DND-41 (cell line): ENCODE measurements at places on chromosomes 2 and 18.

GRCh38 chr18:3878401-3878800, 428.4 kb downstream of the TGIF1 start:
- H3K36me3 ChIP-seq, result no peaks in the 10 kb centered on the region
- H3K4me1 ChIP-seq, result no peaks in the 10 kb centered on the region
- no peak overlapping the region for H3K4me3 ChIP-seq
- H3K27ac ChIP-seq, result no peak overlapping the region

DNA sequence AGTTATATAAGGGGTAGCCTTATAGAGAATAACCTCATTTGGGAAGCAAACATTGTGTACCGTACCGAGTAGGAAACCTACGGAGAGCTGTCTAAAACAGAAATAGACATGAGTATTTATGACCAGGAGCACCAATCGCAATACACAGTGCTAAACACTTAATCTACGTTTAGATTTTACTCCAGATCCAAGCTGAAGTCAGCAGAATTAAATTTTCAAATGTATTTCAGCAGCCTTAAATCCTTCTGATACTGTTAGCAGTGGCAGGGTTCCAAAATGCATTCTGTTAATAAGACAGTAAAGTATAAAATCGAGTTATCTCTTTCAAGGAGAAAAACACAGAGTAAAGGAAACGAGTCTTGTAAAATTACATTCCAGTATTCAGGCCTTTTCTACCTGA, 118.1 kb upstream of the ZNF521 start:
- H3K27me3 ChIP-seq, result no peaks in the 10 kb centered on the region
- H3K27ac ChIP-seq, result no peak overlapping the region
- H3K36me3 ChIP-seq, result no peaks in the 10 kb centered on the region
- H3K4me1 ChIP-seq, result no peaks in the 10 kb centered on the region

DNA sequence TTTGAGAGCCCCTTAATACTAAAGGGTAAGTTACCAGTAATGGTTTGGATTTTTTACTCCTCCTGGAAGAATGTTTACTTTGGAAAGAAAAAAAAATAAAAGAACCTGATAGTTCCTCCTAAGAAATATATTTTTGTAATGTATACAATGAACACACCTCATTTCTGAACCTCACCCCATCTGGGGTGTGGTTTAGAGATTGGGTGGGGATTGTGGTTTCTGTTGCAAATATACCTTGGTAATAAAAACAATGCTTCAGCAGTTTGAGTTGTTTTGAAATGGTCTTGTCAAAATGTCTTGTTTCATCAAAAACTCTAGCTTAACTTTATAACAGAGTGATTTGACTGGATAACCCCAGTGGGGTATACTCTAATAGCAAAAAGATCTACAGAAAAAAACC, 448.9 kb upstream of the MEIS1 start:
- H3K36me3 ChIP-seq, result no peaks in the 10 kb centered on the region
- H3K4me1 ChIP-seq, result no peaks in the 10 kb centered on the region
- no peak overlapping the region for H3K27ac ChIP-seq
- H3K27me3 ChIP-seq, result no peaks in the 10 kb centered on the region

DNA sequence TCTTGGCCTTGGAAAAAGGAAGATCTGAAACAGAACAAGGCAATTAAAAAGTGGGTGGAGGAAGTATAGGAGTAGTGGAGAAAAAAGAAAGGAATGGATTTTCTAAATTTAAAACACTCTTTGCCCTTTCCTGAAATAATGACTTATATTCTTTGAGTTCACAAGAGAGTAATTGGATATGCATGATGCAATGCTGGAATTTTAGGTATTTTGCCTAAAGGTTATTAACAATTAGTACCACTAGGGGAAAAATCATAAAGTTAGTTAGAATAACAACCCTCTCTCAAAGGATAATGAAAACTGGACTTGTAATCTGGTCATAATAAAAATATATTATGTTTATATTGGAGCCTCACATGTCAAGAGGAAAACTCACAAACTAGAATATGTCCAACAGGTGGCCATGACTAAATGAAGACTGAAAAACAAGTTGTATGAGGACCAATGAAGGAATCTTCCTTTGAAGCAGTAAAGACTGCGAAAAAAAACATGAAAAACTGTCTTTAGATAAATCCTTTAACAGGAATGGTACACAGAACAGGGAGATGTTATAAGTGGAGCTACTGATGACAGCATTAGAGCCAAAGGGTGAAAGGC, 281.8 kb downstream of the NCKAP5 start:
- no peaks in the 10 kb centered on the region for H3K4me1 ChIP-seq
- H3K27me3 ChIP-seq, result no peaks in the 10 kb centered on the region
- no peak overlapping the region for H3K4me3 ChIP-seq
- no peaks in the 10 kb centered on the region for H3K36me3 ChIP-seq
- no peak for DNase-seq

GRCh38 chr2:183993052-183993451, 605.3 kb upstream of the ZNF804A start:
- H3K27me3 ChIP-seq, result no peaks in the 10 kb centered on the region
- H3K4me1 ChIP-seq, result no peaks in the 10 kb centered on the region
- DNase-seq, result no peak

DNA sequence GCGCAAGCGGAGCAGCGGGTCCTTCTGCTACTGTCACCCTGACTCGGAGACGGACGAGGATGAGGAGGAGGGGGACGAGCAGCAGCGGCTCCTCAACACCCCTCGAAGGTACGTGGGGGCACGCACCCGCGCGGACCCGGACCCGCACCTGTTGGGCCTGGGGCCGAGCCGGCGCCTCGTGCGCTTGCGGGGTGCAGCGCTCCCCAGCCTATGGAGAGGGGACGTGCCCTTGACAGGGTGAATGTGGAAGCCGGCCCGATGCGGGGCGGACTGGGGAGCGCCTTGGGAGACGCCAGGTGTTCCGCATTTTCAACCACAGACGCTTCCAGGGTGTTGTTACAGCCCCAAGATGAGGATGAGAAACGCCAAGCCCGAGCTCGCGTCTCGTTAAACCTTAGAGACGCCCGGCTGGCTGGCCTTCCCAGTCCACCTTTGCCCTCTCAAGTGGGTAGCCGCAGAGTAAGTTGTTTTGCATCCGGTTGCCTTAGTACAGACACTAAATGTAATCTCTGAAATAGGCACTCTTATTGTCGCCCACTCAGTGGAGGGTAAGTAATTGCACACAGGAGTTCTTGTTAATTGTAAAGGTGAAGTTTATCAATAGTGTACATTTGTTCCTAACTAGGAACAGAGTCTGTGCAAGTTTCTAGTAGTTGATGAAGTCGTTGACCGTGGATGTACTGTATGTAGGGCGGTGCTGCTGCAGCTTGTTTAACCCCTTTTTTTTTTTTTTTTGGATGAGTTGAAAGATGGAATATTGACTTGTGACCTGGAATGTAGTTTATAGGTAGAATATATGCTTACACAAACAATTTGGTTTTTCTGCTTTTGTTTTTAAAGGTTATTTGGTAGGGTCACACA, 815 bp downstream of the GMCL1 start:
- H3K27ac ChIP-seq, result peak overlapping the region; percentile 89
- peak overlapping the region; percentile 74 for H3K4me3 ChIP-seq
- no peaks in the 10 kb centered on the region for H3K27me3 ChIP-seq
- peaks cover 79% of the 10 kb centered on the region for H3K4me1 ChIP-seq
- H3K36me3 ChIP-seq, result peaks cover 34% of the 10 kb centered on the region

DNA sequence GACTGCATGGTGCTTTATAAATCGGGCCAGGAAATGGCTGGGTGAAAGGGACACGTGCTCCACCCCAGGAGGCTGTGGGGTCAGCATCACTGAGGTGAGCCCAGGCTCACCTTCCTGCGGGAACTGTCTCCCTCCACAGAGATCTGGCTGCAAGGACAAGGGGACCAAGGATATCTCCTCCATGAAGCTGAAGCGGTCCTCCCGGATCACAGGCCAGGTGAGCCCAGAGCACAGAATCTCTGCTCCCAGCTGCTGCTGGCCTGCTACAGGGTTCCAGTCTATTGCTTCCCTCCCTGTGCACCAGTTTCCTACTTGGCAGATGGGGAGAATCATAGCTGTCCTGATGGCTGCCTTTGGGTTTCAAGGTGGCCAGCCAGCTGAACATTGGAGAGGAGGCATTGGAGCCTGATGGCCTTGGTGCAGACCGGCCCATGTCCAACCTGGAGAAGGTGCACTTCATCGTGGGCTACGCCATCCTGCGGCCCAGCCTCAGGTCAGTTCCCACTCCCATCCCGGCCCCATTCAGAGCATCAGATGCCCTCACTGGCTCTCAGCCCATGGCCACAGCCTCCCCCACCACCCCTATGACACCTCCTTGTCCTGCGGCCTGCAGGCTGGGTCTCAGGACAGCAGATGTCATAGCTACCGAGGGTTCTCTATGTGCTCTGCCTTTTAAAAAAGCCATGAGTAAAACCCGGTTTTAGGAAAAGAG, 33.7 kb upstream of the GPR17 start:
- H3K4me3 ChIP-seq, result no peak overlapping the region
- peaks cover 100% of the 10 kb centered on the region for H3K4me1 ChIP-seq
- no peaks in the 10 kb centered on the region for H3K27me3 ChIP-seq
- H3K36me3 ChIP-seq, result peaks cover 61% of the 10 kb centered on the region
- peak overlapping the region; percentile 97 for H3K27ac ChIP-seq
- peak; percentile 4 for DNase-seq

- peaks cover 7% of the 10 kb centered on the region; the same call in 1 of the 2 replicates for H3K4me1 ChIP-seq
- H3K27ac ChIP-seq, result no peak overlapping the region
- DNase-seq, result peak; percentile 9
These were observed 31.5 kb upstream of the ATIC start for GRCh38 chr2:215280326-215280725.

DNA sequence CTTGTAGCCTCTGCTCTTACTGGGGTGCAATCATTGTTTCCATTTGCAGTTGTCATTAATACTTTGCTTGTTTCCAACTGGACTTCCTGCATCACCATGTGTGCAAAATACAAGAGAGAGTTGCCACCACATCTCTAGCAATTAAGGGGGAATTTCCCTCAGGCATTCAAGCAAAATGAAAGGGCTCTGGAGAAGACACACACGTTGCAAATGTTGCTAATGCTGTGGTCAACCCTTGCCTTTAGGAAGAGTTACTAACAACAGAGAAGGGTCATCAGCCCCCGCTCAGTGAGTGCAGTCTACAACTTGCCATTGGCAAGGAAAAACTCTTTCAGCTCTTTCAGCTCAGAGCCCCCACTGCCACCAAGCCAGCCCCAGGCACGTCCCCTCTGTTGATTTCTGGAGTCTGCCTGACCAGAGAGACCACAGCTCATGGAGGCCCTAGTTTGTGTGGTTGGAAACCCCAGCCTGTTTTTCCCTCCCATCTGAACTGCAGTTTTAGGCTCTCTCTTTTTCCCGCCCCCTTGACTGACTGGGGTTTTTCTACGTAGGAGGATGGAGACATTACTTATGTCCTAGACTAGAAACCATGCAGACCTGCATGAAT, 25.9 kb upstream of the GPR45 start:
- H3K4me3 ChIP-seq, result no peak overlapping the region
- H3K4me1 ChIP-seq, result no peaks in the 10 kb centered on the region
- H3K36me3 ChIP-seq, result no peaks in the 10 kb centered on the region
- no peak for DNase-seq
- no peak overlapping the region for H3K27ac ChIP-seq
- peaks cover 4% of the 10 kb centered on the region for H3K27me3 ChIP-seq

DNA sequence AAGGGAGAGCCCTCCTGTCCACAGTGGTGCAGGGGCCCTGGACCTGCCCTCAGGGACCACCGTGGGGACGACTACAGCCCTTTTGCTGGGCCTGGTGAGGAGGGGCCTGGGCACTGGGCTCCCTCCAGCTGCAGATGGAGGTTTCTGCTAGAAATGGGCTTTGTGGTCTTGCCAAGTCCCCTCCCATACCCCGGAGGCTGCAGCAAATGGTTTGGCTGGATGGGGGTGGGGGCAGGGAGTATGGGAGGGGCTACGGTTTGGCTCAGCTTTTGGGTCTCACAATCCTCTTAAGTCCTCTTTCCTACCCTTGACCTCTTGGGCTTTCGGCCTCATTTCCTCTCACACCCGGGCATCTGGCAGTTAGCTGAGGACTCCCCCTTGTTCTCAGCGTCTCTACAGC, 21.7 kb downstream of the TET3 start:
- no peak overlapping the region for H3K4me3 ChIP-seq
- H3K4me1 ChIP-seq, result peaks cover 17% of the 10 kb centered on the region
- H3K36me3 ChIP-seq, result peaks cover 60% of the 10 kb centered on the region

DNA sequence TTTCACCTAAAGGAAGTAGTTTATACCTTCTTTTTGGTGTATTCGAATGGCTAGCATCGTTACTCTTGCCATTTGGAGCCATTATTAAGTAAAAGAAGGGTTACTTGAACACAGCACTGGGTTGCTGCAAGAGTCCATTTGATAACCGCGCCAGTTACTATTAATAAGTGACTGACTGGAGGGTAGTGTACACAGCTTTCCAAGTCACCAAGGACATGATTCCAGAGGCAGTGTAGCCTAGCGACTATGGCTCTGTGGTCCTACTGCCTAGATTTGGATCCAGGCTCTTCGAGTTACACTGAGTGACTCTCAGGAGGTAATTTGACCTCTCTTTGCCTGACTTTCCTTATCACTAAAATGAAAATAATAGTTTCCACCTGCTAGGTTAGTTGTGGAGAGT, 206.8 kb downstream of the MEIS1 start:
- no peak overlapping the region for H3K4me3 ChIP-seq
- H3K27me3 ChIP-seq, result no peaks in the 10 kb centered on the region
- H3K36me3 ChIP-seq, result no peaks in the 10 kb centered on the region
- no peak for DNase-seq

DNA sequence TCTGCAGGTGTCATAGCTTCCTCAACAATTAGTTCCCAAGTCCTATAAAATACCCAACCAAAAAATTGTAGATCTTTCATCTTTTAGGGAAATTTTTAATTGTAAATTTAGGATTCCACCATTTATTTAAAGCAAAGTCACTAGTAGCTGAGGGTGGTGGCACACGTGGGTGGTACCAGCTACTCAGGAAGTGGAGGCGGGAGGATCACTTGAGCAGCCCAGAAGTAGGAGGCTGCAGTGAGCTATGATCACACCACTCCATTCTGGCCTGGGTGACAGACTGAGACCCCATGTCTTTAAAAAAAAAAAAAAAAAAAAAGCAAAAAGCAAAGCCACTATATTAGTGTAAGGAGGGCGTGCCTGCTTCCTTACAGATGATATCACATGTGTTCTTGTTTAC, 60.3 kb upstream of the GREB1L start:
- no peak overlapping the region for H3K4me3 ChIP-seq
- H3K27ac ChIP-seq, result no peak overlapping the region
- DNase-seq, result peak; percentile 29
- H3K4me1 ChIP-seq, result 0 out of 2 replicates have a peak, but pooled peaks cover 2% of the 10 kb centered on the region
- H3K36me3 ChIP-seq, result no peaks in the 10 kb centered on the region
- H3K27me3 ChIP-seq, result peaks cover 4% of the 10 kb centered on the region

GRCh38 chr2:217242947-217243346, 383.1 kb upstream of the TNP1 start:
- H3K36me3 ChIP-seq, result no peaks in the 10 kb centered on the region
- no peak overlapping the region for H3K27ac ChIP-seq
- DNase-seq, result no peak
- H3K4me1 ChIP-seq, result no peaks in the 10 kb centered on the region

DNA sequence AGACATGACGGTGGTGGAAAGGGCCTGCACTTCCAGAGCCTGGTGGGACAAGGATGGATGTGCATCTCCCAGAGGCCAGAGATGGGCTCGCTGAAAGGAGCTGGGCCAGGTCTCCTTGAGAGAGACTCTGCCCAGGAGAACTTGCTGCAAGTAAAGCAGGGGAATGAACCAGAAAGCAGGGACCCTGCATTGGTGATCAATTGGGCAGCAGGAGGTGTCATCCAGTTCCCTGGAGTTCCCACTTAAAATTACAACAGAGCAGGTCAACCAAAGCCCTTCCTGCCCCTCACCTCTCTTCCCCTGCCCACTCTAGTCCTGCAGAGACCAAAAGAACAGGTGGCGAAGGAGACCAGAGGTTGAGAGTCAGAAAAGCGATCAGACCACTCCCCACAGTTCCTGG, 69.7 kb upstream of the CAB39 start:
- DNase-seq, result no peak
- H3K4me3 ChIP-seq, result no peak overlapping the region
- no peaks in the 10 kb centered on the region for H3K27me3 ChIP-seq
- no peaks in the 10 kb centered on the region for H3K36me3 ChIP-seq

- no peaks in the 10 kb centered on the region for H3K4me1 ChIP-seq
- H3K27ac ChIP-seq, result no peak overlapping the region
- no peaks in the 10 kb centered on the region for H3K27me3 ChIP-seq
- DNase-seq, result no peak
- H3K36me3 ChIP-seq, result no peaks in the 10 kb centered on the region
These were observed 171.0 kb upstream of the SIX3 start for GRCh38 chr2:44770221-44771195.
